HT1080 (cell line): ENCODE measurements at places on chromosomes 4 and X.

DNA sequence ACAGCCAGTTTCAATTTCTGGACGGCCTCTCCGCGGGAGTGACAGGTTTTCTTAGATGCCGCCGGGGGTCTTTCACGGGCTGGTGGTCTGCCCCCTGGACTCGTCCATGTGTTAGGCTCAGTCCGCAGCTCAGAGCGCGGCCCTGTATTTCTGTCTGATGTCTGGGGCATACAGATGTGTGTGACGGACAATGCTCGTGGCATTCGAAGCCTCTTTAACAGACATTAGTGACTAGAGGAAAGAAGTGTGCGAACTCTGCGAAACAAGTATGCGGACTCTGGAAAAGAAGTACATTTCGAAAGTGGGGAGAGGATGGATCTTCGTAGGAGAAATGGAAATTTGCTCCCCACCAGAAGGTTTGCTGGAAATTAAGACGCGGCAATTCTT, 793 bp upstream of the DCUN1D4 start:
- no peak for DNase-seq

GRCh38 chrX:6226596-6227452, 1.8 kb downstream of the NLGN4X start:
- DNase-seq, result no peak

DNA sequence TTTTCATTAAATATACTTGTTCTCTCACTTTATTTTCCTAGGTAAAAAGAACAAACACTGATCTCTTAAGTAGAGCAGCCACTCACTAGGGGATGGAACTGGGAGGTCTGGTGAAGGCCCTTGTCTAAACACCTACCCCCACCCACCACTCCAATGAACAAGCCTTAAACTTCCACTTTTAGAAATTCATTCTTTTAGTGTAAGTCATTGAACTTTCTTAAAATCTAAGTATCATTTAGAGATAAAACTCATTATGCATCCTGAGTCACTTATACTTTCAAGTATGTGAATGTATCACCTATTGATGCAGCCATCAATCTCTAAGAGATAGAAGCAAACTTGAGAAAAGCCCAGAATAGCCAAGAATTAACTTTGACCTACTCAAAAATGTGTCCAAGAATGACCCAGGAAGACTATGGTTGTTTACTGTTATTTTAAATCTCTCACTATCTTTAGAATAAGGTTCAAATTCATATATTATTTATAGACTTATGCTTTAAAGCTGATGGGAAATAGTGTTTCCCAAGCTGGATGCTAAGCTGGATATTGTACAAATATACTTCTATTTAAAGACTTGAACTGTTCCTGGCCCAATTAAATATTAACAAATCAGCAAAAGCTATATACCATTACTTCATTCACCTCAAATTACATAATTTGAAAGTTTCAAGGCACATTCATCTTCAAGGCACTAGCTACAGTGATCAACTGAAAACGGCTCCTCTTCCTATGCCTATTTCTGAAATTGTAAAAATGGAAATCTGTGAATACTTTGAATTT, 49.5 kb downstream of the CAMK2D start:
- no peak for DNase-seq

- no peak for DNase-seq
Observed at GRCh38 chr4:98558471-98559169, 99.8 kb downstream of the TSPAN5 start.

- DNase-seq, result no peak
Observed at GRCh38 chr4:20271950-20272349, 20.2 kb downstream of the SLIT2 start.

- DNase-seq, result no peak
Observed at GRCh38 chr4:184188443-184189400, 29.0 kb downstream of the ENPP6 start.

GRCh38 chr4:6422866-6423265, 49.5 kb downstream of the PPP2R2C start:
- DNase-seq, result no peak

GRCh38 chr4:81432825-81433224, 38.9 kb downstream of the RASGEF1B start:
- DNase-seq, result no peak

- no peak for DNase-seq
Observed at GRCh38 chr4:385934-386707, 48.5 kb downstream of the ZNF141 start.

- no peak for DNase-seq
Observed at GRCh38 chr4:22334155-22334554, 181.7 kb downstream of the ADGRA3 start.

GRCh38 chr4:106530024-106530361, 161.4 kb upstream of the GIMD1 start:
- DNase-seq, result no peak

- no peak for DNase-seq
Observed at GRCh38 chr4:182874304-182874751, 42.9 kb downstream of the DCTD start.

DNA sequence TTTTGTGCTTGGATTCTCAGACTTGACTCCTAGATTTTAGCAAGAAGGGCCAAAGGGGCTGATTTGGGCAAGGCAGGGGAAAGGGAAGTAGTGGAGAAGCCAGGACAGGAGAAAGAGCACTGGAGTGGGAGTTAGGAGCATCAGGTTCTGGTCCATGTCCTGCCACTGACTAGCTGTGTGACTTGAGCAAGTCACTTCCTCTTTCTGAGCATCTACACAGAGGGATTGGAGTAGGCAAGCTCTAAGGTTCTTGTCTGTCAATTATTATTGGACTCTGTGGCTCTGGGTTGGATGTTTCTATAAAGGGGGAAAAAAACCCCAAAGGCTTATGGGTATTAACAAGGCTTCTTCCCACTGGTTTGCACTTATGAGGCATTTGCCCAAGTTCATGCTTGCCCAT, 24.4 kb downstream of the PLAC1 start:
- DNase-seq, result no peak

DNA sequence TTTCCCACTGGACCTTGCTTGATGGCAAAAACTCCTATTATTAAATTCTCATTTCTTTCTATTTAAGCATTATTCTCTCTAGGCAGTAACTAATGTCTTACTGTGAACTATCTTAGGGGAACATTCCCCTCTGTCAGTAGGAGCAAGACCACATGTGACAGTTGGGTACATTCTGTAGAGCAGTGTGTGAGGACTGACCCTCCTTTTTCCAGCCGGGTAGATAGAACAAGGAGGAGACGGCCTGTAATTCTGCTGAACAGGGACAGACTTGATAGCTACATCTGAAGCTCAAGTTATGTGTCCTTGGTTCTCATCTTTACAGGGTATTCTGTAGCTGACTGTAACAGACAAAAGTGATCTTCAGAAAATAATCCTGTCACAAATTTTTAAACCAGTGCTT, 43.3 kb downstream of the FNIP2 start:
- no peak for DNase-seq

DNA sequence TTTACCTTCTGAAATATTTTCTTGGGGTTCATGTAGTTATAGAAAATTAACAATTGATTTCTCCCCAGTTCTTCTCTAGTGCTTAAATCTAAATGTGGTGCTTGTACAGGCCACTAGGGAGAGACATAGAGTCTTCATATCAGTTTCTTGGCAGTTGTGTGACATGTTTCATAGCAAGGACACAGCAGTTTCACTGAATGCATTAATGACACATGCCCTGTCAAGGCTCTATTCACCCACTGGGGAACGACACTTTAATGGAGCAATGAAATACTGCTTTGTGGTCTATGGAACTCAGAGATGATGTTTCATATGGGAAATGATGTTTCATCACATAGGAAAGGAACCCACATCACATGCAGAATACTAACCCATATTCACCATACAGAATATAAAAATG, 2.8 kb downstream of the VEGFC start:
- peak; percentile 90 for DNase-seq

GRCh38 chr4:157363360-157363759, 142.8 kb downstream of the GRIA2 start:
- DNase-seq, result no peak
